ENCODE measurements at places on chromosomes 16 and 17.

- DNase-seq: no peak
Observed at GRCh38 chr17:74995847-74996246, 8.4 kb downstream of the CDR2L start.

DNA sequence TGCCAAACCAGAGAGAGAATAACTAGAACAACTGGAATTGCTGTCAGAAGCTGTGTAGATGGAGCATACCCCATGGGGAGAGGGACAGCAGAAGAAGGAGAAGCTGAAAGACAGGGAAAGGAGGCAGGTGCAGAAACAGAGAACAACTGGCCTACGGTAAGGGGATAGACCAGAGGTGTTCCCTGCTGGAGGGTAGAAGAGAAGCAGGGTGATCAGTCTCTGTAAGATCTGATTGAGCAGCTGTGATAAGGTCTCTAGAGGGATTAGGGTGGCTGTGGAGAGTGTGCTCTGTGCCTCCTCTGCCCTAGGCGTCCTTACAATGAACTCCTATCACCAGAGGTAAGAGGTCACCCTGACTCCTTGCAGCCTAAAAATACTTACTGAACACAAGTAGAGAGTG is 30.4 kb upstream of the HS3ST3B1 start:
- no peak for DNase-seq

- DNase-seq: no peak
Observed at GRCh38 chr16:47731252-47731651, 270.1 kb downstream of the PHKB start.

DNA sequence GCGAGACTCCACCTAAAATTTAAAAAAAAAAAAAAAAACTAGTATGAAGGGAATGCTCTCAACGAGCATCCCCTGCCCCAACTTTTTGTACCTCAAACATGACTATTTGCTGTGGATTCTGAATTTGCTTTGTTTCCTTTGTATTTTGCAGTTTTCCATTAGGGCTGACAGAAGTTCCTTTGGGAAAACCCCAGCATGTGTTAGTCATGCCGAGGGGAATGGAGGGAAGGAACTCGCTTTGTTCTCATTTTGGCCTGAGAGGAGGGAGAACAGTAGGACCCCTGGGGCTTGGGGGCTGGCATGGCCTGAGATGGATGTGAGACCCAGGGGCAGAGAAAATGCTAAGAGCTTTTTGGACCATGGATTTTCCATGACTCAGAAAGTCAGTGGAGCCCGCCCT is 20.5 kb downstream of the KRT9 start:
- DNase-seq: no peak

- no peak for DNase-seq
Observed at GRCh38 chr16:27334838-27335237, 21.1 kb downstream of the IL4R start.

DNA sequence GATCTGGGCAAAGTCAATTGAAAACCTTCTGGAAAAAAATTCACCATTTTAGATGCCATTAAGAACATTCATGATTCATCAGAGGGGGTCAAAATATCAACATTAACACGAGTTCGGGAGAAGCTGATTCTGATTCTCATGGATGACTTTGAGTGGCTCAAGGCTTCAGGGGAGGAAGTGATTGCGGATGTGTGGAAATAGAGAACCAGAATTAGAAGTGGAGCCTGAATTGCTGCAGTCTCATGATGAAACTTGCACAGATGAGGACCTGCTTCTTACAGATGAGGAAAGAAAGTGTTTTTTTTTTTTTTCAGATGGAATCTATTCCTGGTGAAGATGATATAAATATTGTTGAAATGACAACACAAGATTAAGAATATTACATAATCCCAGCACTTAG is 12.9 kb downstream of the ITGAX start:
- DNase-seq: no peak

GRCh38 chr17:34673516-34673915 is 94.1 kb downstream of the TMEM132E start:
- no peak for DNase-seq

DNA sequence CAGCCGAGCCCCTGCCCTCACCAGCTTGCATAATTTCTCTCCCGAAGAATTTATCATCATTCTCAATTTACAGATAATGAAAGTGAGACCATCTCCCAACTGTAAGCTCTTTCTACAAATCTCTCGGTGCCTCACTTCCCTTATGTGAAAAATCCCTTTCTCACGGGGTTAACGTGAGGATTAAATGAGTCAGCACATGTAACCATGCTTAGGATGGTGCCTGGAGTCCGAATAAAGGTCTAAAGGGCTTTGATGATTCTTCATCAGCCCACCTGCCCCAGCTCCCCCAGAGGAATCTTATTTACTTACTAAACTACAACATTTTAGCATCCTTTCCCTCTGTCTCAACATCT is 24.8 kb upstream of the PIK3R6 start:
- no peak for DNase-seq

DNA sequence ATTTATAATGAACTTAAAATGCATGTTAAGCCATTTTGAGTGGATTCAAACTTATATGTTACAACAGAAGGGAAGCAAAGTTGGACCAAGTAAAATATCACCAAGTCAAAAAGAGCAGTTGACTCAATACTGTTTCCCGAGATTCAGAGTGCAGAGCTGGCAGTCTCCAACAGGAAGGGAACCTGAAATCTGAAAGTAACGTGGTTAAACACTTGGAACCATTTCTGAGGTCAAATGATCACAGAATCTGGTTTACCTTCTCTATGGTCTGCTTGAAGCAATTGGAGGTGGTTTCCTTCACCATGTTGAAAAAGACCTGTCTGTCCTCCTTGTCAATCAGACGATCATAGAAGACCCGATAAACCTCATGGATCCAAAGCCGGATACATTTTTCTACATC is 86.5 kb downstream of the LYRM1 start:
- DNase-seq: no peak

DNA sequence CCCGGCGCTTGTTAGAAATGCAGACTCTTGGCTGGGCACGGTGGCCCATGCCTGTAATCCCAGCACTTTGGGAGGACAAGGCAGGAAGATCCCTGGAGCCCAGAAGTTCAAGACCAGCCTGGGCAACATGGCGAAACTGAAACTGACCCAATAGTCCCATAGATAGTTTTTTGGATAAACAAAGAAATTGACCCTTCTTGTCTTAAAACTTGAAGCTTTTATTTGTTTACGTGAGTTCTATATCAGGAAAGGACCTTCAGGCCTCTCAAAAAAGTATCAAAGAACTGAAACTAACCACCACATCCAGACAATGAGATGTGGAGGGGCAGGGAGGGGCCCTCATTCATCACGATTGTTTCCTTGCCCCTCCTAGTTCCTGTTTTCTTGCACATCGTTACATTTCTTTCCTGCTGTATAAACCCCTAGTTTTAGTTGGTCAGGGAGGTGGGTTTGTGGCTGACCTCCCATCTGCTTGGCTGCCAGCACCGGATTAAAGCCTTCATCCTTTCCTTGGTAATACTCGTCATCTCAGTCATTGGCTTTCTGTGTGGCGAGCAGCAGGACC is 29.9 kb upstream of the PRM1 start:
- no peak for DNase-seq

Data from NCI-H526 (cell line).